ENCODE measurements at places on chromosomes 7 and 10.

DNA sequence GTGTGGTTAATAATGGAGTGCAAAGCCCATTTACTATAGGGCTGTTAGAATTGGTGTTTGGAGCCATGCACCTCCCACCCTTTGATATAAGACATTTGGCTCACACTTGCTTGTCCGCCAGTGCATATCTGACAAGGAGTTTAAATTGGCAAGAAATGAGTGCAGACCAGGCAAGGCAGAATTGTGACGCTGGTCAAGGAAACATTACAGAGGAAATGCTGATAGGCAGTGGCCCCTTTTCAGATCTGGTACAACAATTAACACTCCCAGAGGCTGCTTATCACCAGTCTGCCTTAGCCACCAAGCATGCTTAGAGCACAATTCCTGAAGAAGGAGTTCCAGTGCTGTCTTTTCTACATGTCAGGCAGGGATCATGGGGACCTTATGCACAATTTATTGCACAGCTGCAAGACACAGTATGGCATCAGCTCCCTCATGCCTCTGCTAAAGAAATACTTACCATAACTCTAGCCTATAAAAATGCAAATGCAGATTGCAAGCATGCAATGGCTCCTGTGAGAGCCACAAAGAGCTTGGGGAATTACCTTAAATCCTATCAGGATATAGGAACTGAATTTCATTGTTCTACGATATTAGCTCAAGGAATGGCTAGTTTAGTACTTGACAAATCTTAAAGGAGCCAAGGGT lies 35.2 kb downstream of the OR13A1 start:
- DNase-seq, result no peak

DNA sequence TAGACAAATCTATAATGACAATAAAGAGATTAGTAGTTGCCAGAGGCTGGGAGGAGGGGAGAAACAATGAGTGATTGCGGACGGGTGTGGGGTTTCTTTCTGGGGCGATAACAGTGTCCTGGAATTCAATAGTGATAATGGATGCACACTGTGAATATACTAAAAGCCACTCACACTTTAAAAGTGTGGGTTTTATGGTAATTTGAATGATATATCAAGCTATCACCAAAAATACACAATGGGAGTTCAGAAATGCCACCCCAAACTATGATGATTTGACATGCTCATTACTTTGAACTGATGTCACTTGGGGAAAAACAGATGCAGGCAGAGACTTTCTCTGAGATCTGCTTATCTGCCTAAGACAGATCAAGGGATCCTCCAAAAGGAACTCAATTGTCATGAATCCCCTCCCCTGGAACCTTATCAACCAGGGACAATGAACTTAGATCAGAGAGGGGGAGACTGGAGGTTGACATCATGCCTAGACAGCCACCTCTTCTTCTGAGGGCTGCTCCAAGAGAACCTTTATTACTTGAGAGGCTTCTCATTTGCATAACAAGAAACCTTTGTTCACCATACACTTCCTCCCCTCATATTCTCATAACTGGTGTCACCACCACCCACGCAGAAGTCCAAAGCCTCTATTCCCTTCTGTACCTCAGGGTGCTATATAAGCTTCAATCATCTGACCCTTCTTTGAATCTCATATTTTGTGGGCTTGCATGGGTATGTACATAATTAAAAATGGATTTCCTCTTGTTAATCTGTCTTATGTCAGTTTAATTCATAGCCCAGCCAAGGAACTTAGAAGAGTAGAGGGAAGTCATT lies 14.8 kb upstream of the ZC3HAV1 start:
- DNase-seq, result no peak

DNA sequence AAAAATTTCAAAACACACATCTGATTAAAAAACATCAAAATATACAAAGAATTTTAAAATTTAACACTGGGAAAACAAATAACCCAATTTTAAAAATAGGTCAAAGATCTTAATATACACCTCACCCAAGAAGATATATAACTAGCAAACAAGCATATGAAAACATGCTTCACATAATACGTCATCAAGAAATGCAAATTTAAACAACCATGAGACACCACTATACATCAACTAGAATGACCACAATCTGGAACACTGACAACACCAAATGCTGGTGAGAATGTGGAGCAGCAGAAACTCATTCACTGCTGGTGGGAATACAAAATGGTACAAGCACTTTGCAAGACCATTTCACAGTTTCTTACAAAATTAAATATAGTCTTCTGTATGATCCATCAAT lies 498.4 kb downstream of the IPMK start:
- no peak for DNase-seq

DNA sequence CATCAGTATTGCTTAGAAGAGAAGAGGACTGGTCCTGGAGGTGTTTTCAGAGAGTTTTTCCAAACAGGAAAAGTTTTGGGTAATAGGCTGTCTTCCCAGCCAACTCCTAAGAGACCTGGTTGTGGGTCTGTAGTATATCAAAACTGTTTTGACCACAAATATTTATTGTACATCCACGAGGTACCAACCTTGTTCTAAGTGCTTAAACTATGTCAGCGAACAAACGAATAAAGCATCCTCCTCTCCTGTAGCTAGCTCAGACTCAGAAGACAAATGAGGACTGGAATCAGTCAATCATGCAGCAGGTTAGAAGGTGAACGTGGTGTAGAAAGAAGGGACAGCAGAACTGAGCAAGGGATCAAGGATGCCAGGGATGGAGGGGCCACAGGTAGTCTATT lies 61.6 kb upstream of the MKI67 start:
- no peak for DNase-seq

DNA sequence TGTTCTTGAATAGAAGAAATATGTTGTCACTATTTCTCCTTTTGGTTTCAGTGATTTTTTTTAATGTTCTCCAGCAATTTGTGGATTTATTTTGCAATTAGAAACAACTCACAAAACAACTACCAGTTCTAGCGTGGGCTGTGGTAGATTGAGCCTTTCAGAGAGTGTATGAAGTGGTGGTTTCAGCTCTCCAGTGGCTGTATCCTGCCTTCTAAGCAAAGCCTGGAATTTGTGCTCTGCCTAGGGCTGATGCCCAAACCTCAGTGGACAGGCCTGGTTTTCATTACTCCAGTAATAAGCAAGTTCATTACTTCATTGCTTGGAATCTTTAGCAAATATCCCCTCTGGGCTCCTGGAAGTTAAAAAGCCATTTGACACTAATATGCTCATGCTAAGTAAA lies 35.9 kb downstream of the APBB1IP start:
- no peak for DNase-seq

GRCh38 chr7:6558837-6559236 lies 7.6 kb upstream of the GRID2IP start:
- no peak for DNase-seq
